Hepatic stellate cell (primary cell): ENCODE measurements at places on chromosomes 16 and 17.

- no peak for DNase-seq
These were observed 128.0 kb upstream of the CACNG5 start for GRCh38 chr17:66706851-66707450.

DNA sequence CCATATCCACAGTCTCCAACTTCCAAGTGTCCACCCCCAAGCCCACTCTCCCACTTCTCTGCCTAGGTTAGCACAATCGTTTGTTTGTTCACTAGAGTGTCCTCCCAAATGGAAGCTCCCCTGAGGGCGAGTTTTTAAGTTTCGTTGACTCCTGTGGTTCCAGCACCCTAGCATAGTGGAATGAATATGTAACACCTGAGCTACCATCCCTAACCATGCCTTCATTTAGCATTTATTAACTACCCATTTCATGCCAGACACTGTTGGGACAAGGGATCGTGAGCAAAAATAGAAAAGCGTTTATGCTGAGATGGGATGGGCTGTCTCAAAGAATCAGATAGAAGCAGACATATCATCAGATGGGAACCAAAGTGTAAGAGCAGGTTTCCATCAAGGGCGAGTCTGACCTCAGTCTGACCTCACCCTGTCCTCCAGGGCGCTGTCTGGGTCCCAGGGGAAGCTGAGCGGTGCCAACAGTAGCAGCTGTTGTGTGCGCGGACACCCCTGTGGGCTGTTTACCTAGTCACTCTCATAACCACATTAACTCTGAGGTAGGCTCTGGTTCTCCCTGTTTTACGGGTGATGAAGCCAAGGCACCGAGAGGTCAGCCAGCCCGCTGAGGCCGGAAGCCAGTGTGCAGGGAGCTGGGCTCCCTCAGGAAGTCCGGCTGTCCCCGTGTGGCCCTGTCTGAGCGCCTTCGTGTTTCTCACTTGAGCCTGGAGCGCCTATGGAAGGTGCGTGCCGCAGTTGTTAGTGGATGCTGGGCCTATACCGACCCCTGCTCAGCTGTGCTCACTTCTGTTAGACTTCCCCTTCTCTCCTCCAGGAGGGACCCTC, 6.2 kb downstream of the CNP start:
- DNase-seq, result no peak

DNA sequence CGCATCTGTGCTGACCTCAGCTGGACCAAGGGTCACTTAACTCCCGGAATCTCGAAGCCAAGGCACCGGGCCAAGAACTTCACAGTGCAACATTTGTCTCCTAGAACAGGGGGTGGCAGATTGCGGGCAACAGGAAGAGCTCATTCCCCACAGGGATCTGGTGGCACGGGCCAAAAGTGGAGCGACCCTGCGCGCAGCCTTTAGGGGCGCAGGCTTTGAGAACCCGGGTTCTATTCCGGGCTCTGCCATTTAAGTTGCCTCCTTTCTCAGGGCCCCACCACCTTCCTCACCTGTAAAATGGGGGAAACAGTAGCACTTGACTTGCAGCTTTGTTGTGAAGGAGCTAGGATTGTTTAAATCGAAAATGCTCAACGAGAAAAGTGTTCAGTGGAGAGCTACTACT, 651 bp downstream of the SHMT1 start:
- peak; percentile 23 for DNase-seq

- no peak for DNase-seq
These were observed 6.6 kb upstream of the TMEM204 start for GRCh38 chr16:1526608-1527555.

- no peak for DNase-seq
These were observed 14.4 kb upstream of the MEAK7 start for GRCh38 chr16:84518804-84519341.

GRCh38 chr16:17177959-17178905, 292.5 kb downstream of the XYLT1 start:
- DNase-seq, result no peak

DNA sequence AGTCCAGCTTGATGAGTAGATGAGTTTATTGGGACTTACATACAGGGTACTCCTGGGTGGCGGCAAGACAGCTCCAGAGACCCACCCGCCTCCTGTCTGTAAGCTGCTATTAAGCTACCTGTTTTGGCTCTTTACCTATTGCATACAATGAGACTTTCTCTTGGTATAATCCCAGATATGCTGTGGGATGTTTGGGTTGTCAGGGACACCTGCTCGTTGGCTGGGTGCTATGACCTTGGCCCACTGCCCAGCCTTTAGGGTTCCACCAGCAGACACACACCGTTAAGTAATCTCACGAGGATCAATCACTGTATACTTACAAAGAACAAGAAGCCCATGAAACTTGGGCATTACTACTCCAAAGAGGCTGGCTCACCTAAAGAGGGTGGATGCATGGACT, 116.4 kb downstream of the NPIPB5 start:
- no peak for DNase-seq

- DNase-seq, result peak; percentile 81
These were observed 12.2 kb upstream of the MMD start for GRCh38 chr17:55433629-55434422.

- no peak for DNase-seq
These were observed 17.3 kb upstream of the HEXD start for GRCh38 chr17:82400830-82401229.

DNA sequence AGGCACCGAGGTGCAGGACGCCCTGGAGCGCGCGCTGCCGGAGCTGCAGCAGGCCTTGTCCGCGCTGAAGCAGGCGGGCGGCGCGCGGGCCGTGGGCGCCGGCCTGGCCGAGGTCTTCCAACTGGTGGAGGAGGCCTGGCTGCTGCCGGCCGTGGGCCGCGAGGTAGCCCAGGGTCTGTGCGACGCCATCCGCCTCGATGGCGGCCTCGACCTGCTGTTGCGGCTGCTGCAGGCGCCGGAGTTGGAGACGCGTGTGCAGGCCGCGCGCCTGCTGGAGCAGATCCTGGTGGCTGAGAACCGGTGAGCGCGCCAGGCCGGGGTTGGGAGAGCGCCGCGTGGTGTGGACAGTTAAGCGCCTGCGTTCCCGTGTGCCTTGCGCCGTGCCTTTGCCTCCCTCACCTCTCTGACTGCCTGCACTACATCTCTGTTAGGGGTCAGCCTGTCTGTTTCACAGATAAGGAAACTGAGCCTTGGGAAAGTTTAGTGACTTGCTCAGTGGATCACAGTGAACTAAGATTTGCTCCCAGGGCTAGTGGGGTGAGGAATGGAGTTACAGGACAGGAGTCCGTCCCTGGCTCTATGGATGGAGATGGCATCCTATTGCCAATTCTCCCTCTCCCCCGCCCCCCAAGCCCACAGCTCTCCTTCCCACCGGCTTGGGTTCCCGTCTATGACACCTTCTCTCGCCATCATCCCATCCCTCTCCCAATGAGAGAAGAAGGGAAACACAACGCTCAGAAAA, 880 bp downstream of the SARM1 start:
- peak; percentile 53 for DNase-seq

- no peak for DNase-seq
These were observed 6.9 kb upstream of the MAPK7 start for GRCh38 chr17:19371259-19372010.

DNA sequence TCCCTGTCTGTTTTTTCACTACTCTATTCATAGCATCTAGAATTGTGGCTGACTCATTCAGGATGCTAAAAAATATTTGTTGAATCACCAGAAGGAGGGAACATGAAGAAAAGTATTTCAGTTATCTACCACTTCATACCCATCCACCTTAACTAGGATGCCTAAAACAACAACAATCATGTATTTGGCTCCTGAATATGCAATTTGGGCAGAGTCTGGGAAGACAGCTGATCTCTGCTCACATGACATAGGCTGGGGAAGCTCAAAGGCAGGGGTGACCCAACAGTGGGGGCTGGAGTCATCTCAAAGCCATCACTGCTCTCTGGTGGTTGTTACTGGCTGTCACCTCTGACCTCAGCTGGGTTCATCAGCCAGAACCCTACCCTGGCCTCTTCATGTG, 80.1 kb upstream of the RPL38 start:
- no peak for DNase-seq

- DNase-seq, result no peak
These were observed 93.4 kb upstream of the CBX4 start for GRCh38 chr17:79932451-79933306.

DNA sequence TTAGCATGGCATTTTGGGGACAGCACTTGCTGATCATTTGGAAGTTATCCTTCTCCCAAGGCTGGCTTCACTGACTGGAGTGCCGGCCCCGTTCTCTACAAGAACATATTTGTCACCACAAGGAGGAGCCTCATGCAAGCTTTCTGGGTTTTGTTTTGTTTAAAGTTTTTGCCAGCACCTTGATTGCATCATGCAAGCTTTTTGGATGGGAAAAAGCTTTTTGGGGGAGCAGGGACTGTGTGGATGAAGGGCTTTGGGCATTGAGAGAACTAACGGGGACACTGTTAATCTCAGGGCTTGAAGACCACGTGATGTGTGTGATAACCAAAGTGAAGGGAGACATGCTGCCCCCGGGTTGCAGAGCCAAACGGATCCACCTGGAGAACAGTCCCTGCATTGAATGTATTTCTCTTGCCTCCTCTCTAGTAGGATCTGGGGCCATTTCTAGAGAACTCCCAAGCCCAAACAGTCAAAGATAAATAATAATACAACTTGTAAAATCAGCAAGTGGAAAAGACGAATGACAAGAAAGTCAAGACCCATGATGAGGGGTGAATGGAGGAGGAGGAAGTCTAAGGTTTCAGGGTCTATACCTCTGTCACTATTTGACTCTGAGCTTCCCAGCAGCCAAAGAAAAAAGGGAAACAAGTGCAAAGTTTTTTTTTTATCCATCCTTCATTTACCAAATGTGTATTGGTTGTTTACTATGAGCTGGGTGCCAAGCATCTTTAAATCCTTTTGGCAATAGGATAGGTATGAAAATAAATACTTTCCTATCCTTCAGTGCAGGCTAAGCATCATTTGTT, 17.2 kb downstream of the TMEM114 start:
- DNase-seq, result no peak
